ENCODE measurements at places on chromosomes 4 and X.

GRCh38 chrX:47313056-47313455 lies 57.3 kb upstream of the ZNF157 start:
- DNase-seq: no peak

DNA sequence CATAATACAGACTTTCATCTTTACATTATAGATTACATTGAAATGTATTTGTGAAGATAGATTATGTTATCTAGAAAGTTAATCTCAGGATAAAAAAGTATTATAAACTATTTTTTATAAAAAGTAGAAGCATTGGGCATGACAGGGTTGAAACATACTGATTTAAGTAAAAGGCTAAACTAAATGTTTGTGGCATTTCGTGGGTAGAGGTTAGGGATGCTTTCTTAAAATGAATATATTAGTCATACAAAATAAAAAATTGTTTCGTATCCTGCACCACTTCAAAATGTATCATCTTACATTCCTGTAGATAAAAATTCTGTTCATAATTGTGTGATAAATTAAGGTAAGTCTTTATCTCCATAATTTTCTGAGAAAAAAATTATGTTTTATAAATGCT lies 603.6 kb downstream of the SPRY1 start:
- no peak for DNase-seq

GRCh38 chrX:5306654-5307121 lies 922.0 kb downstream of the NLGN4X start:
- DNase-seq: no peak

DNA sequence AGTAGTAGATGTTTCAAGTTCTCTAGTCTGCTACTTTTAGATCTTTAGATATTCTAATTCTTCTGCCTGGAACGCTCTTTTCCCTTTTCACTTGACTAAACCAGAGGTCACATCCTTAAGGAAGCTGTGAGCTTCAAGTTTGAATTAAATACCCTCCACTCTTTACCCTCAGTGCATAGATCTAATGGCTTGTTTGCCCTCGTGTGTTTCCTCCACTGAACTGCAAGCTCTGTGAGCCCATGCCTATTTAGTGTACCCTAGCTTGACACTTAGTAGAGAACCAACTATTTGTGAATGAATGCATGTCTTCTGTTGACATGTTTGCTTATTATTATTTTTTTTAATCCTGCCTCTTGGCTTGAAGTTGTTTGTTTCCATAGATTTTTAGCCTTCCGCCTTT lies 138.3 kb downstream of the PDE5A start:
- no peak for DNase-seq

GRCh38 chr4:2064276-2064991 lies 5.3 kb downstream of the NAT8L start:
- no peak for DNase-seq

DNA sequence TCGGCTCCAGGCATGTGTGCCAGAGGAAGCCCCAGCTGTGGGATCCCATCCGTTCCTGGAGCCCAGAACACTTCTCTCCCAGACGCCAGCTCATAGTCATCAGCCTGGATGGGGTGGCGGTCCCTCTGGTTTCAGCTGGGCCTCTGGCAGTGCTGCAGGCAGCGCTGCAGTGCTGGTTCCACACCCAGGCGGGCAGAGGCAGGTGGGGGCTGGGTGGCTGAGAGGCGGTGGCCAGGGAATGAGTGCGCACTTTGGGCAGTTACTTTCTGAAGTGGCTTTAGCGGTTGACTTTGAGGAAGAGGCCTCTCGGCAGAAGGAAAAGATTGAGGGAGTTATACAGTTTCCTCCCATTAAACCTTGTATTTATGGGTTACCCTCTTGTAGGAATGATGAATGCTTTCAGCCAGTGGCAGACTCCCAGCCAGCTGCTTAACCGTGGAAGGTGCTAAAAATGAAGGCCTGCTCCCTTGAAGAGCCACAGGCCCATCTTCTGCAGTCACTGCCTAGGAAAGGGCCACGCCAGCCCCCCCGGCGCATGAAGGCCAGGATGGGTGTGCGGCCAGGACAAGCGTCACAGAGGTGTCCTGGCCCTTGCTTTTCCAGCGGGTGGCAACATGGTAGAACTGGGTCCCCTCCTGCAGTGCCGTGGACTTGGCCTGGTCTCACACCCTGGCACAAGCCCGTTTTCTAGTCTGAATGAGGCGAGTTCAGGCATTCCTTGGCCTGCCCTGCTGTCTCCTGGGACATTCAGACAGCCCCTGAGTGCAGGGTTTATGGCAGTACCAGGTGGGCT lies 9.9 kb downstream of the TADA2B start:
- no peak for DNase-seq

DNA sequence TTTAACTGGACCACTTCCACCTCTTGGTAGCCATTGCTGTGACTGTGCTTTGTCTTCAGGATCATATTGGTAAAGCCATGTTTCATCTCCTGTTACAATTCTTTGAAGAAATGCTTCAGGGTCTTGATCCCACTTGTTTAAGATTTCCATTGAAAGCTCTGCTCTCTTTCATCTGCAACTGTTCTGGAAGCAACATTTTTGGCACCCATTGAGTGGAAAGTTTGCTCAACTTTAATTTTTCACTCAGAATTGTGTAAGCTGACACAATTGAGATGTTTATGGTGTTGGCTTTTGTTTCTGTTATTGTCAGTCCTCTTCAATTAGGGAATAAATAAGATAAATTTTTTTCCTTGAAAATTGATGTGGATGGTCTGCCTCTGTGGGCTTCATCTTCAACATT lies 237.4 kb downstream of the MAPK10 start:
- DNase-seq: no peak

- DNase-seq: no peak
Observed at GRCh38 chr4:177680308-177680707, 238.1 kb upstream of the AGA start.

GRCh38 chr4:3074078-3074845 lies at the start of the genes HTT and HTT-AS:
HTT (plus strand) TSS chr4:3074681; CDS start chr4:3074826, 145 bp downstream.
HTT-AS (minus strand) TSS chr4:3074538.
- DNase-seq: peak; percentile 76

GRCh38 chr4:173171098-173171497 lies 2.5 kb downstream of the GALNT7 start:
- peak; percentile 8 for DNase-seq

GRCh38 chrX:23799469-23800065 lies 16.6 kb downstream of the SAT1 start:
- DNase-seq: no peak

GRCh38 chr4:155703486-155704247 lies 37.0 kb downstream of the GUCY1A1 start:
- no peak for DNase-seq

GRCh38 chr4:175910700-175911099 lies 98.6 kb upstream of the GPM6A start:
- no peak for DNase-seq

DNA sequence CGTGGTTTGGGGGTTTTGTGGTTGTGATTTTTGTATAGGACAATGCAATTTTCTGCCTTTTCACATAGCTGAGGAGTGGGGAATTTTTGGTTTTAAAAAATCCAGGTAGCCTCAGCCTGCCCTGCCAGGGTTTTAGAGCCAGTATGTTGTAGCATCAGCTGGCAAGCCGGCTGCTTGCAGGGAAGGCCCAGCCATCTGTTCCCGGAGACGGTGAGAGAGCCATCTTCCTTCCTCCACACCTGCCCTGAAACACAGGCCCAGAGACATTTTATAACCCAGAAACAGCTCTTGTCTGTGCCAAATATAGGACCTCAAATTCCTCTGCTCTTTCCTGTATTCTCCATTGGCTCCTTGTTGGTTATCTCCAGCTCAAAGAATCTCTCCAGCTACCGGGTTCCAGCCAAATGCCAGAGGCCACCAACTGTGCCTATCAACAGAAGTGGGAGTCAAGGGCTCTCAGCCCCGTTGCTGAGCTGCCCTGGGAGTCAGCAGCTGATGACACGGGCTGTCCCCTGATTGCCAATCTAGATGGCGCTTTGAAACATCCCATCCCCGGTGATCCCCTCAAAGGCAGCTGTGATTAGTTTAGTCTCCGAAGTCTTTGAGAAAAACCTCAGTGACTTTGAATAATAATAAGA lies 595.2 kb downstream of the MID1IP1 start:
- DNase-seq: peak; percentile 67

DNA sequence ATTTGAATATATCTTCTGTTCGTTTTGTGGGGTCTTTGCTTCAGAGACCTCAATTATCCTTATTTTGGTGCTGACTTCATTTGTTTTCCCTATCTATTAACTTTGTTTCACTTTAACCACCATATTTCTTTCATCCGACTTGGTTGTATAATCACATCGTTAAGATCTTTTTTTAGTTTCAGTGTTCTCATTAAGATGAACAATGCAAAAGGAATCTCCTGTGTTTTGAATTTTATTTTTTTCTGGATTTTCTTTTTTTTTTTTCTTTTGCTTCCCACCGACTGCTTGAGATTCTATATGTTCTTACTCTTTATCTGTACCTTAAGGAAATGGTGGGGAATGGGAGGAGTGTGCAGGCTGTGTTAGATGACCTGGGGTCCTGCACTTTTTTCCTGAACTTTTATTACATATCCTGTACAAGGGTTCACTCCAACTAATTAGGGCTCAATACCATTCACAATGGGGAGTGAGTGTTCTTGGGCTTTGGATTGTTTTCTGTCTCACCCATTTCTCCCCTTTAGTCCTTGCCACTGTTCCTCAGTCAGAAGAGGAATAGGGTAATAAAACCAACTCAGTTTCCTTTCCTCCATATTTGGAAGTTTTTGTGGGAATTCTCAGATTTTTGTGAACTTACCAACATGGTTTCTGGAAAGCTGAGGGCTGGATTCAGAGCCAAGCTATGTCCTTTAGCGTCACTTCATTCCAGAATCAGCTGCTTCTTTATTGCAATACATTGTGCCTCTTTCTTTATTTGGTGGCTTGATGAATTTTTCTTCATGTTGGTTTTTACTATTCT lies 43.2 kb upstream of the BMPR1B start:
- DNase-seq: no peak

DNA sequence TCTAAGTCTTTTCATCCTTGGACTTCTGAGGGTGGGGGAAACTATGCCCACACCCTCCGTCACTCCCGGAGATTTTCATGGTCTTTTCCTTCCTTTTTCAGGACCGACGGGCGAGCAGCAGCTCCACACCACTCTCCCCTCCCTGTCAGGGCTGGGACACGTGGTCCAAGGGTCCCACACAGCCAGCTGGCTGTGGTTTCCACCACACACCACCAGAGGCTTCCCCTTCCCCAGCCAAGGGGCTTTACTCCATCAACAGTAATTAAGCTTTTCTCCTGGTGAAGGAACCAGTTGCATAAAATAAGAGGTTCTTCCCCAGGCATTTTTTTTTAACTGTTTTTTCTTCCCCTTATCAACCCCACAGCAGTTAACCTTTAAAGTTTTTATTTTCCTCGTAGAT lies 453.9 kb downstream of the GPAT3 start:
- no peak for DNase-seq

DNA sequence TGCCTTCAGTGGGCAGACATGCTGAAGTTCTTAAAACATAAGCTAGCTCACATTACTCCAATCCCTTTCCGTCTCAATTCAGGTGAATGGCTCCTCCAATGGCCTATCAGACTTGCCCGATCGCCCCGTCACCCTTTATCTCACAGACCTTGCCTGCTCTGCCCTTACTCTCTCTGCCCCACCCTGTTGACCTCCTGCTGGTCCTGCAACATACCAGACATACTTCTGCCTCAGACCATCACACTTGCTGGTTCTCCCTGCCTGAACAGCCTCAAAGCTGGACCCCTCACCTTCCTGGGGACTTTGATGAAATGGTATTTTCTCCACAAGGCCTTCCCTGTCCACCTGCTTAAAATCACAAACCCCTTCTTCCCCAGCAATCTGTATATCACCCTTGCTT lies 340.1 kb upstream of the NR3C2 start:
- DNase-seq: no peak

DNA sequence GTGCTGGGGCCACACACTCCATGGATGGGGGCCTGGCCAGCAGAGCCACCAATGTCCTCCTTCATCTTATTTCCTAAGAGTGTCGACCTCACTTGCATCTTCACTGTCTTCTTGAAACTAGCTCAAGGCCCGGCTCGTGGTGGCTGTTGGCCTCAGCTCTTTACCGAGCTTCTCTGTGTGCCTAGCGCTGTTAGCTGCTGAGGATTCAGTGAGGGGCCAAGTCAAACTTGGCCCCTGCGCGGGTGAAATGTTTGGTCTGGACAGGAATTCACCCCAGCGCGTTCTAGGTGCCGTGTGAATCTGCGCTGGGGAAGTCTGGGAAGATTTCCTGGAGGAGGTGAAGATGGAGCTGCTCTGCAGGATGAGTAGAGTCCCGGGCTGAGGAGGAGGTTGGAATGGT lies 8.5 kb downstream of the SORCS2 start:
- DNase-seq: no peak

GRCh38 chr4:113474017-113474416 lies 287.5 kb downstream of the CAMK2D start:
- DNase-seq: no peak

GRCh38 chr4:133969202-133969848 lies 232.3 kb downstream of the PABPC4L start:
- DNase-seq: no peak

DNA sequence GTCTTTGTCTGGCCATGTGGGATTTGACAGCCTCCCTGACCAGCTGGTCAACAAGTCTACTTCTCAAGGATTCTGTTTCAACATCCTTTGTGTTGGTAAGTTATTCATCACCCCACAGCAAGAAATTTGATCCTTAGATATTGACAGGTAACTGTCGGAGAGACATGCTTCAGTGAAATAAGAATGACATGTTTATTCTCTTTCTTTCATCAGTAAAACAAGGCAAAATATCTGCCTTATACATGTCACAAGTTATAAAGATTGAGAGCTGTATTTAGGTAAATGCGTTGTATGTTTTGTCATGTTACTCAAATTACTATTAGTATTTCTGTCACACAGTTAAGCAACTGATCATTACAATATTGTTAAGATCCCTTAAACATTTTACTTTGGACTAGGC lies 46.9 kb downstream of the SEPTIN11 start:
- peak; percentile 84 for DNase-seq

GRCh38 chrX:80266287-80266686 lies 154.0 kb upstream of the TENT5D start:
- no peak for DNase-seq

Data from NCI-H510A treated with DMSO at 0.1 percent for 48 hours (cell line).